ENCODE measurements at places on chromosomes 13 and 19.

DNA sequence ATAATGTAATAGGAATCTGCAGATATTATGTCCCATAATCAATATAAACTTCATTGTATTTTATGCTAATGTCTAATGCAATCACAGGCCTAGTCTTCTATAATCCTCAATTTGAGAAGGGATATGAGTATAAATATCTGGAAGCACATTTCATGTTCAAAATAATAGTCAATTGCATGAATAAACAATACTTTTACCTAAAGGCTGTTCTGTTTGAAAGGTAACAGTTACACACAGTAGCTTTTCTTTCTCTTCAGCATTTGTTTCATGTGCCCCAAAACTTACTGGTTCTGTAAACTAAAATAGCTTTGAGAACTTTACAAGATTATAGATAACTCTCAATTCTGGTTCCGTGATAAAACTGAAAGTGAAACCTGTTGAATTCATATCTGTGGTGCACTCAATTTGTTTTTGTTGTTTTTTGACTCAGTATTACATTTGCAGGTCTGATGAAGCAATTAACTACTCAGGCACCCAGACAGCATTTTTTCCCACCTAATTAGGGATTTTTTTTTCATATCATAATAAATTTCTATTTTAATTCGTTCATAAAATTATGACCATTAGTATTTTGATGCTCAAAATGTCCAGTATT lies 1193.8 kb downstream of the SLITRK1 start:
- no peak for DNase-seq

- no peak for DNase-seq
These were observed 11.5 kb downstream of the BEST2 start for GRCh38 chr19:12763100-12763499.

DNA sequence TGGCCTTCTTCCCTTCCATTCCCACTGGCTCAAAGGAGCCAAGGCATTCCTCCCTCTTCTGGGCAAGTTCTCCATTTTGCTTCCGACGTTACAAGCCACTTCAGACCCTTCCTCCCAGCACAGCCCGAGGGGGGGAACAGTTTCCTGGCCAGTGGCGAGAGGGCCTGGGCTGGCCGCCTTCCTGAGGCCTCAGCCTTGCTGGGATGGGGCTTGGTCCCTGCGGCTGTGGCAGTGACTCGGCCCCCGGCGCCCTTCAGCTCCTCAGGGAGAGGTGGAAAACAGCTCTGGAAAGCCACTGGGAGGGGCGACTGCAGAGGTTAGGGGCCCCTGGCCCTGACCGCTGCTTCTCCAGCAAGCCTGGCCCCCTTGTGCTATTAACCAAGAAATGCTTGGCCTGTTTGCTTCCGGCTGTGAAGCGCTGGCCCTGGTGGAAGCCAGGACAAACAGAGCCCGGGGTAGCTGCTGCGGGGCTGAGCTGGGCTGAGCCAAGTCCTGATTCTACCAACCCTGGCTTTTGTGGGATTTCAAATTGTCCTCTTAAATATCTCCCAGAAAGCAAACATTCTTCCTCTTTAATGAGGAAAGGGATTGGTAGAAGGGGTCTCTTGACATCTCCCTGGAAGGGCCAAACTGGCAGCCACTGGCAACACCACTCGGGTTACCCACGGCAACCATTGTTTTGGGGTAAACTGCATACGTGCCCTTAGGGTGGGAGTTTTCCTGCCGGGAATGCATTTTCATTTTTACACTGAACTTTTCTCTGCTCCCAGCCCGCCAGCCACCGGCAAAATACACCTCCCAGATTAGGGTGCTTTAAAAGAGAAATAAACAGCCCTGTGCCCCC lies 38.7 kb downstream of the C13orf46 start:
- DNase-seq = no peak

GRCh38 chr19:18428787-18429674 lies 8.9 kb downstream of the ISYNA1 start:
- DNase-seq = no peak

- no peak for DNase-seq
These were observed 15.0 kb downstream of the EFNB2 start for GRCh38 chr13:106520251-106521054.

GRCh38 chr19:17719730-17720400 lies 585 bp downstream of the MAP1S start:
- no peak for DNase-seq

DNA sequence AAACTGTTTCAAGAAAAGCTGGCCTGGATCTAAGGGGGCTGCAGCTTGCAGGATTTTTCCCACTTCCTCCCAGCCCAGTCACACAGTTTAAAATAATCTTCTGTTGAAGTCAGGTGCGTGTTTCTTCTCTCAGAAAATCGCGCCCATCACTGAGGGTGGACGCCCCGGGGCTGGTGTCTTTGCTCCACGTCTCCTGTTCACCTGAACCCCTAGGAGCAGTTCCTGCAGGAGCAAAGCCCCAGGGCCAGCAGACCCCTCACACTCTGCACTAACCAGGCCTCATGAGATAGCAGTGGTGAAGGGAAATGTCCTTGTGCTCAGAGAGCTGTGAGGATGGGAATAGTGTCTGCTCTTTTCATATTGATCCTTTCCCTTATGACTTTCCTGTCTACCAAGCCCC lies 920 bp upstream of the SIGLEC7 start:
- DNase-seq = no peak

GRCh38 chr19:49390929-49391359 lies 2.9 kb downstream of the KASH5 start:
- no peak for DNase-seq

DNA sequence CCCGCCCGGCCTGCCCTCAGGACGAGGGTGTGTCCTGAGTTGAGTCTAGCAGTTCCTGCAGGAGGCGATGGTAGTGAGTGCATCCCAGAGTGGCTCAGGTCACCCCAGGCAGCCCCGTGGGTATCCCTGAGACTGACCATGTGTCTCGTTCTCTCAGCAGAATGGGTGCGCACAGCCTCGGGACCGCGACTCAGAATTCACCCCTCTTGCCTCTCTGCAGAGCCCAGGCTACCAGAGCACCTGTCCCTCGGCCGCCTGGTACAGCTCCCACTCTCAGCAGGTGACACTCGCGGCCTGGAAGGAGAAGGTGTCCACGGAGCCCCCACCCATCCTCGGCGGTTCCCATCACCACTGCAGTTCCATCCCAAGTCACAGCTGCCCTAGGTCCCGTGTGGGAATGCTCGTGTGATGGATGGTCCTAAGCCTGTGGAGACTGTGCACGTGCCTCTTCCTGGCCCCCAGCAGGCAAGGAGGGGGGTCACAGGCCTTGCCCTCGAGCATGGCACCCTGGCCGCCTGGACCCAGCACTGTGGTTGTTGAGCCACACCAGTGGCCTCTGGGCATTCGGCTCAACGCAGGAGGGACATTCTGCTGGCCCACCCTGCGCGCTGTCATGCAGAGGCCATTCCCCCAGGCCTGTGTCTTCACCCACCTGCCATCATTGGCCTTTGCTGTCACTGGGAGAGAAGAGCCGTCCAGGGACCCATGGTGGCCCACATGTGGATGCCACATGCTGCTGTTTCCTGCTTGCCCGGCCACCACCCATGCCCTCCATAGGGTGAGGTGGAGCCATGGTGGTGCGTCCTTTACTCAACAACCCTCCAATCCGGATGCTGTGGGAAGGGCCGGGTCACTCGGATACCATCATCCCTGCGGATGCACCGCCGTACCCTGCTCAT lies 87.1 kb upstream of the MCF2L start:
- no peak for DNase-seq

- DNase-seq = no peak
These were observed 788.0 kb upstream of the SLITRK1 start for GRCh38 chr13:84670245-84670644.

- no peak for DNase-seq
These were observed 1427.0 kb upstream of the MIR17HG start for GRCh38 chr13:89920461-89920860.

- DNase-seq = no peak
These were observed 221.1 kb downstream of the TDRD3 start for GRCh38 chr13:60617991-60618733.

DNA sequence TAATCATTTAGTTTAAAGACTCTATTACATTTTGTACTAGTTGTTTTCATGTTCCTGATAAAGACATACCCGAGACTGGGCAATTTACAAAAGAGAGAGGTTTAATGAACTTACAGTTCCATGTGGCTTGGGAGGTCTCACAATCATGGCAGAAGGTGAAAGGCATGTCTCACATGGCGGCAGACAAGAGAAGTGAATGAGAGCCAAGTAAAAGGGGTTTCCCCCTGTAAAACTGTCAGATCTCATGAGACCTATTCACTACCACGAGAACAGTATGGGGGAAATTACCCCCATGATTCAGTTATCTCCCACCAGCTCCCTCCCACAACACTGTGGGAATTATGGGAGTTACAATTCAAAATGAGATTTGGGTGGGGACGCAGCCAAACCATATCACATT lies 129.2 kb downstream of the PAN3 start:
- no peak for DNase-seq

DNA sequence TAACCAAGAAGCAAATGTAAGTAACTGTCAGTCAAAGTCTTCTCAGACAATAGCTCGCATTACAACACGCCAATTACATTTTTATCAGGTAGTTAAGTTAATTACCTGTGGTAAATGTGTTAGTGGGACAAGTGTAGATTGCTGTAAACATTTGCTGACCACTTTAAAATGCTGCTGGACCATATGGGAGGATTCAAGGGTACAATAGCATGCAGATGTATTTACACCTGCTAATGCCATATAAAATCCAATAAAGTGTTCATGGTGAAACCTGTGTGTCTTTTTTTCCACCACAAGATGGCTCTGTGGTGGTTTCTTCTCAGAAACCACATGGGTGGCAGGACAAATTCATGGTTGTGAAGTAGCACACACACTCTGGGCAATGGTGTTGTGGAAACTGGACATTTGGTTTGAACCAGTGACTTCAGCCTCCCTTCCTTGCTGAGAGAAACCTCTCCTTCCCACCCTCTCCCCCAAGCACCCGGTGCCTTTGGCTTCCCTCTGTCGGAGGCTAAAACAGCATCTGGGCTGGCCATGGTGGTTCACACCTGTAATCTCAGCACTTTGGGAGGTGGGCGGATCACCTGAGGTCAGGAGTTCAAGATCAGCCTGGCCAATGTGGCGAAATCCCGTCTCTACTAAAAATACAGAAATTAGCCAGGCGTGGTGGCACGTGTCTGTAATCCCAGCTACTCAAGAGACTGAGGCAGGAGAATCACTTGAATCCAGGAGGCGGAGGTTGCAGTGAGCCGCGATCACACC lies 18.1 kb upstream of the GTF3A start:
- no peak for DNase-seq

DNA sequence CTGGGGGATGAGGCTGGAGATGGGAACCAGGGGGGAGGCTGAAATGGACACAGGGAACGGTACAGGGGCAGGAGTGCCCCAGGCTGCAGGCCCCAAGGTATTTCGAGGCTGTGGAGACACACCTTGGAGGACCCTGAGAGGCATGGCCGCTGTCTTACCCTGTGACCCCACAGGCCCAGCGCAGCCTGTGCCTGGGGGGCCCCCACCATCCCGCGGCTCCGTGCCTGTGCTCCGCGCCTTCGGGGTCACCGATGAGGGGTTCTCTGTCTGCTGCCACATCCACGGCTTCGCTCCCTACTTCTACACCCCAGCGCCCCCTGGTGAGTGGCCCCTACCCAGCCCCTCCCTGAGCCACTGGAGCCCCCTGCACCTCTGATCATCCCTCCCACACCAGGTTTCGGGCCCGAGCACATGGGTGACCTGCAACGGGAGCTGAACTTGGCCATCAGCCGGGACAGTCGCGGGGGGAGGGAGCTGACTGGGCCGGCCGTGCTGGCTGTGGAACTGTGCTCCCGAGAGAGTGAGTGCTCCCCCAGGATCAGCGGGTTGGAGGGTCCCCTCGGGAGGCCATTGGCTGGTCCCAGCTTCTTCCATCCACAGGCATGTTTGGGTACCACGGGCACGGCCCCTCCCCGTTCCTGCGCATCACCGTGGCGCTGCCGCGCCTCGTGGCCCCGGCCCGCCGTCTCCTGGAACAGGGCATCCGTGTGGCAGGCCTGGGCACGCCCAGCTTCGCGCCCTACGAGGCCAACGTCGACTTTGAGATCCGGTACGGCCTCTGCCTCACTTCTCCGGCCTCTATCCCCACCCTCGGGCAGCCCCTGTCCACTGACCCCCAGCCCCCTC lies 16.9 kb upstream of the SPIB start:
- no peak for DNase-seq

DNA sequence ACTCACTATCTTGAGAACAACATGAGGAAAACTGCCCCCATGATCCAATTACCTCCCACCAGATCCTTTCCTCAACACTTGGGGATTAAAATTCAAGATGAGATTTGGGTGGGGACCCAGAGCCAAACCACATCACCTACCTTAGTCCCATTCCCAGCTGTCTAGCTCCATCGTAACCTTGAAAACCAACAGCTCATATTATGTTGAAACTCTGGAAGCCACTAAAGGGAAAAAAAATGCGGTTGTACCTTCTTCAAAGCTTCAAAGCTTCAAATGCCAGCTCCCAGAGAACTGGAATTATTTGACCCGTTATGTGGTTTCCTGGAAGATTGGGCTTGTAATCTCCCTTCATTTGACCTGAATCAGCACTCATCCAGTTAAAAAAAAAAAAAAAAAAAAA lies 223.1 kb upstream of the GPC6 start:
- no peak for DNase-seq

GRCh38 chr13:87334176-87334575 lies 337.0 kb upstream of the SLITRK5 start:
- no peak for DNase-seq

GRCh38 chr19:53537521-53538377 lies at the start of gene ZNF331:
ZNF331 (plus strand) TSS chr19:53538145; CDS start chr19:53569377, 31,232 bp downstream.
- DNase-seq = peak; percentile 41

DNA sequence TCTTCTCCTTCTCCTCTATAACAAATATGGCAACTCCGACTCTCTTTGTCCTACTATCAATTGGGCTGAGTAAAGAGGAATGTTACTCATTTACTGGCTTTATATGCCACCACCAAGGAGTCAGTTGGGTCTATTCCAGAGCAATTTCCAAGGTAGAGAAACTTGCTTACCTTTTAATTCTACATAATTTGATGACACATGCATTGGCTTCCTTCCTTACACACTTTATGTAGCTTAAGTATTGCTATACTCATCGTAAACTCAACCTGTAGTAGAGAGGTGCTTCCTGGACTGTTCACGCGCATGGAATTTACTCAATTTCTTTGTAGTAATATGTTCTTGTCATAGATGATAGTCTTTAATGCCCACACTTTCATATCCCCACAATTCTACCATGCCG lies 160.7 kb downstream of the LMO7 start:
- no peak for DNase-seq

GRCh38 chr13:44032802-44033201 lies 153.1 kb downstream of the LACC1 start:
- no peak for DNase-seq

GRCh38 chr19:41415154-41415571 lies 12.0 kb downstream of the B3GNT8 start:
- DNase-seq = no peak

- no peak for DNase-seq
These were observed 3.5 kb downstream of the MKNK2 start for GRCh38 chr19:2047449-2048103.

GRCh38 chr13:88345171-88345847 lies 674.1 kb downstream of the SLITRK5 start:
- no peak for DNase-seq

DNA sequence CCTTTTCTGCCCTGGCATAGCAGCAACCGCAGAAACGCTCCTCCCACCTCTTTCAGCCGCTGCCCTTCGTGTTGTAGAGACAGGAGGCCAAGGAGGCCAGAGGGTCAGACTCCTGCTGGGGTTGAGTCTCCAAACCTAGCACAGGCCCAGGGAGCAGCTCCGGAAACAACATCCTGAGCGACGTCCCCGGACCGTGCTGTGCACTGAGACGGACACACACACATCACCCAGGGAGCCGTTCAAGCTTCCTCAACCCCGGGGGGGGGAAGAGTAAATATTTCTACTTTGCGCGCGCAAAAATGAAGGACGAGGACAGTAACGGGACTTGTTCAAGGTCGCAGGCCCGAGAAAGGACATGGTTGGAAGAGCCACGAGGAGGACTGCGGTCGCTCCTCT lies 657 bp downstream of the ZNF550 start:
- DNase-seq = no peak

Data from fibroblast of skin of left quadriceps (primary cell).